Suppressor macrophage (primary cell): ENCODE measurements at places on chromosomes 12 and 14.

DNA sequence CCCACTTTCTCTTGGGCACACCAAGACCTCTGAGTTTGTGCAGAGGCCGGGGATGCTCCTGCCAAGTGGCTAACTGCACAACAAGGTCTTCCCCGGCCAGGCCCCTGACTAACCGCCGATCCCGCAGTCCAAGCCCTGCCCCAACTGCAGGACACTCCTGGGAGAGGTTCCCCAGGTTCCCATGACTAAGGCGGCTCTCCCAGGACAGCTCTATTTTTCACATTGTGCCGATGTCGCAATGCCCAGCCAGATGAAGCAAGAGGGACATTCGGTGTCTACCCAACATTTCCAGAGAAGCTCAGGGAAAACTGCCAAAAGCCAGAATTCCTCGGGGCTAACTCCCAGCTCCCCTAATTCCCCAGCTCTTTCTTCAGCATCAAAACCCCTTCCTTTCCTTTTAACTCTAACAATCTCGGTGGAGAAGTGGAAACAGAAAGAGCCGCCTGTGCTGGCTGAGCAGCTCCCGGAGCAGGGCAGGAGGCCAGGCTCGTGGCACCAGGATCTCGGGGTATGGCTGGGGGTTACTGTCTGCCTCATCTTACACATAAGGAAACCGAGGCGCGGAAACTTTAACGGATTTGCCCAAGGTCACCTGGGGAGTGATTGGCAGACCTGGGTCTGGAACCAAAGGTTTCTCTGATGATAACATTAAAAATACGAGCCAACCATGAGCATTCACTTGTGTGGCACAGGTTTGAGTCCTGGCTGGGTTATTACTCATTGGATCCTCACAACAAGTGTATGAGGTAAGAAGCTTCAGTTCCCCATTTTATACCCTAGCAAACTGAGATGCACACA is 318.2 kb downstream of the BCL11B start:
- DNase-seq: peak; percentile 62

- DNase-seq: no peak
Observed at GRCh38 chr14:52974406-52974805, 23.6 kb upstream of the FERMT2 start.

- peak; percentile 87 for DNase-seq
Observed at GRCh38 chr12:93139028-93139665, 210.1 kb upstream of the EEA1 start.

- DNase-seq: no peak
Observed at GRCh38 chr12:66115071-66115600, 15.4 kb downstream of the LLPH start.

DNA sequence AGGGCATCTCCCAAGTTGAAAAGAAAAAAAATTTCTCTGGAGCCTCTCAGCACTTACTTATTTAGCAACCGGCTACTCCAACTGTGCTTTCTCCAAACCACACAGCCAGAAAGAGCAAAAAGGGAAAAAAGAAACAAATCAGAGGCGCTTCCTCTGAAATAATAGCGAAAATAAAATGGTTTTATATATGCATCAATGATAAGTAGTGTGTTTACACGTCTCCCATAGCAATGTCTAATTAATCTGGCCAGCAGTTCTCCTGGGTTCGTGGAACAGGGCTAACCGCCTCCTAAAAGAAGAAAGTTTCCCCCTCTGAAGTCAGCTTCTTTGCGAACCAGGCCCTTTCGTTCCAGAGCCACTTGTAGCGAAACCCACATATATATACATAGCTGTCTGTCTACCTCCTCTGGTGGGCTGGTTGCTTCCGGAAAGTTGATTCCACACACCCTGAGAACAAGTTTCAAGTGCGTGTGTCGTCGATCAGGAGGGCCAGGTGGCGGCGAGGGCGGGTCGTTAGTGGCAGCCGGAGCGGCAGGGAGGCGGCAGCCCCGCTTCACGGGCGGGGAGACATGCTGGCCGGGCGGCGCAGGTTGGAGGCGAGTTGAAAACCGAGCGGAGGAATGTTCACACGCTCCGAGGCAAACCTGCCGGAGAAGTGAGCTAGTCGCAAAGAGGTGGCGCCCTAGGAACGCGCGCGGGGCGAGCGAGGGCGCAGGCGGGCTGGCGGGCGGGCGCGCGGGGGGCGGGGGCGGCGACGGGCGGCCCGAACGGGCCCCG is 2.7 kb downstream of the PTHLH start:
- peak; percentile 1 for DNase-seq

GRCh38 chr14:69711065-69711464 is 55.9 kb upstream of the SRSF5 start:
- no peak for DNase-seq

DNA sequence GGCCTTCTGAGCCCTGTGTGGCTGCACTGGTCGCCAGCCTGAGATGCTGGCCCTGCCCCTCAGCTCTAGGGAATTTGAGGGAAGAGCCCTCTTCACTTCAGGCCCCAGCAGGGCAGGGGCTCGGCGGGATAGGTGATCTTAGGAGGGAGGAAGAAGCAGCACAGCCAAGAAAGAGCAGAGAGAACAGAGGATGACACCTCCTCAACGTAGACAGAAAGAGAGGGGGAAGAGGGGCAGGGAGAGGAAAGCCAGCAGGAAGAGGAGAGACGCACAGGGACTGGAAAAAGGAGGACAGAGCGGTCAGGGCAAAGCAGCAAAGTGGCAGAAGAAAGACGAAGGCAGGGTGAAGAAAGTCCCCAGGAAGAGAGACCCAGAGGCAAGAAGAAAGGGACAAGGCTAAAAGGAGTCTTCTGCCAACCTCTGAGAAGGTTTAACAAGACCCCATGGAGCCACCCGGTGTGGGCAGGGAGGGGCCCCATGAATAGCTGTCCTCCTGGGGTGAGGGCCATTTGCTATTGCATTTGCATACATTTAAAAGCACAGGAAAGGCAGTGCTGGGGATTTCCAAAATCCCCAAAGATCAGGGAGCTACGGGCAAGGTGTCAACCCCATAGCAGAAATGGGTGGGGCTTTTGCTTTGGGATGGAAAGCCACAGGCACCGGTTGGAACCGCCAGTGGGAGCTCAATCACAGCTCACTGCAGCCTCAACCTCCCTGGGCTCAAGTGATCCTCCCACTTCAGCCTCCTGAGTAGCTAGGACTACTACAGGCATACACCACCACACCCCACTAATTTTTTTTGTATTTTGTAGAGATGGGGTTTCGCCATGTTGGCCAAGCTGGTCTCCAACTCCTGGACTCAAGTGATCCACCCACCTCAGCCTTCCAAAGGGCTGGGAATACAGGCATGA is 22.7 kb downstream of the CMKLR1 start:
- no peak for DNase-seq

GRCh38 chr12:10397296-10397695 is 7.5 kb upstream of the KLRK1 start:
- no peak for DNase-seq

GRCh38 chr14:65065719-65066118 is 36.6 kb downstream of the MAX start:
- no peak for DNase-seq

GRCh38 chr12:98788396-98788795 is 143.3 kb downstream of the APAF1 start:
- no peak for DNase-seq

GRCh38 chr14:84298663-84299195 is 1231.2 kb upstream of the FLRT2 start:
- no peak for DNase-seq

DNA sequence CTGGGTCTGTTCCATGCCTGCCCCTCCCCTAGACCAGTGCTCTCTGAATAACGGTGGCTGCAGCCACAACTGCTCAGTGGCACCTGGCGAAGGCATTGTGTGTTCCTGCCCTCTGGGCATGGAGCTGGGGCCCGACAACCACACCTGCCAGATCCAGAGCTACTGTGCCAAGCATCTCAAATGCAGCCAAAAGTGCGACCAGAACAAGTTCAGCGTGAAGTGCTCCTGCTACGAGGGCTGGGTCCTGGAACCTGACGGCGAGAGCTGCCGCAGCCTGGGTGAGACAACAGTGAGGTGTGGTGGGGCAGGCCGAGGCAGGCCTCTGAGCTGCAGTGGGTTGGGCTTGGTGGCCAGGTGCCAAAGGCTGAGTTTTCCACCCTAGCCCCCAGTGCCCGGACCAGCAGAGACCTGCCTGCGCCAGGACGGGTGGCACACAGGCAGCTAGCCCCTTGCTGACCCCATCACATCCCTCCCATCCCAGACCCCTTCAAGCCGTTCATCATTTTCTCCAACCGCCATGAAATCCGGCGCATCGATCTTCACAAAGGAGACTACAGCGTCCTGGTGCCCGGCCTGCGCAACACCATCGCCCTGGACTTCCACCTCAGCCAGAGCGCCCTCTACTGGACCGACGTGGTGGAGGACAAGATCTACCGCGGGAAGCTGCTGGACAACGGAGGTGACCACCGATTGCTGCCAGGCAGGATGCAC is 28.2 kb upstream of the LRP1-AS start:
- peak; percentile 90 for DNase-seq

- no peak for DNase-seq
Observed at GRCh38 chr14:75094896-75095295, 25.5 kb downstream of the ZC2HC1C start.

- DNase-seq: no peak
Observed at GRCh38 chr14:36718216-36718615, 56.6 kb downstream of the PAX9 start.

DNA sequence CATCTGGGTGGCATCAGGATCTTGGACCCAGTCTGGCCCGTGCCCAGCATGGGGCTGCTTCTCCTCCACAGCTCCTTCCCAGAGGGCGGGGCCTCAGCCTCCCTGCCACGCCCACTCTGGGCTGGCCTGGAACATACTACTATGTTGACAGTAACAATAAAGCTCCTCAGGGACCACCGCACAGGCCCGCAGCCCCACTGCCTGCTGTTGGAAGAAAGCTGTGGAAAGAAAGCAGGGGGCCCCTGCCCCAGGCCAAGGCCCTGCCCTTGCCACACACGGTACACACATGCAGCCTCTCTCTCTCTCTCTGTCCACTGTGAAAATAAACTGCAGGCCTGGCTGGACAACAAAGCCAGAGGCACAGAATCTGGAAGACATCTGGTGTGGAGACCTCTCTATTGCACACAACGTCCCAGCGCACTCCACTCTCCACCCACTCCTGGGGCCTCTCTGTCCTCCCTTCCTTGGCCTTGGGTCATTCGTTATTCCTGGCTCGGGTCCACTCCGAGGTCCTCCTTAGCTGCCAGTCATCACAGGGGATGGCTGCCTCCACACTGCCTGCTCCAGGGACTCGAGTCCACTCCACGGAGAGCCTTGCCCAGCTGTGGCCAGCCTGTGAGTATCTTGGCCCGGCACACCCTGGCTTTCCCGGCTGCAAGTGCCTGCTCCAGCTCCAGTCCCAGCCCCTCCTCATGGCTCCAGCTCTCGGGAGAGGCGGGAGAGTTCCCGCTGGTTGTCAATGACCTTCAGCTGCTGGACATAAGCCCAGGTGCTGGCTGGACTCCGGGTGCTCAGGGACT is 11.8 kb upstream of the ENDOU start:
- no peak for DNase-seq

GRCh38 chr14:95522556-95522955 is 6.1 kb upstream of the SYNE3 start:
- peak; percentile 57 for DNase-seq

- DNase-seq: no peak
Observed at GRCh38 chr12:24600551-24600950, 348.4 kb downstream of the BCAT1 start.

GRCh38 chr12:64782191-64782876 is 23.1 kb upstream of the GNS start:
- peak; percentile 86 for DNase-seq

DNA sequence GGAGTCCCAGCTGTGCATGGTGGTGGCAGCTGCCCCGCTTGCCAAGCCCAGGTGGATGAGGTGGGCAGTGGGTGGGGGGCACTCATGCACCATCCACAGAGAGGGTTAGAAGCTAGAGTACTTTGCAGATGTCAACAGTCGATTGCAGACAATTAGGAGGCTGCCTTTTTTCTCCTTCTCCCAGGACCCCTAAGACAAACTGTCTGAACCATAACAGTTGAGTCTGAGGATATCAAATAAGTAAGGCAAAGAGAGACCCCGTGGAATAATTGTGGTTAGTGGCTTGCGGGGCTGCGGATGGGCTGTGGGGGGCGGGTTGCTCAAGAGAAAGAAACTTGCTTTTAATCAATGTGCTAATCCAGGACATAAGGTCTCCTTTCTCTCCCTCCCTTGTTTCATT is 926.2 kb downstream of the VRK1 start:
- DNase-seq: no peak

- no peak for DNase-seq
Observed at GRCh38 chr12:8905546-8905945, 8.8 kb upstream of the PHC1 start.

GRCh38 chr12:49696723-49697122 is 10.5 kb downstream of the FMNL3 start:
- DNase-seq: no peak

DNA sequence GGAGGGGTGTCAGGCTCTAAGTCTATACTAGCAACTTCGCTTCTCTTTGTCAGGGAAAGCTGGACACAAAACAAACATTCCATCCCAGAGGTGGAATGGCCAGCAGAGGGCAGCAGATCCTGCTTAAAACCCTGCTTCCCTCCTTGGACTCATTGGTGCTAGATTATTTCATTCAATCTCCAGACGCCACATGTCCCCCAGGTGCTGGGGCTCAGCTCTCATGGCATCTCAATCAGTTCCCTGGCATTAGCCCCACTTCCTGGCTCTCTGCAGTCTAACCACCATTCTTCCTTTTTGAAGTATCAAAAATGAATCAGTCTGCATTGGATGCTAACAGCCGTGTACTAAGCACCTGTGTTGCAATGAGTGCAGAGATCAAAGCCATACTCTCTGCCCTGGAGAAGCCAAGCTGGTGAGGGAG is 8.1 kb upstream of the PPP1R1A start:
- peak; percentile 81 for DNase-seq

GRCh38 chr12:56633468-56634241 is 3.5 kb upstream of the BAZ2A start:
- DNase-seq: no peak

DNA sequence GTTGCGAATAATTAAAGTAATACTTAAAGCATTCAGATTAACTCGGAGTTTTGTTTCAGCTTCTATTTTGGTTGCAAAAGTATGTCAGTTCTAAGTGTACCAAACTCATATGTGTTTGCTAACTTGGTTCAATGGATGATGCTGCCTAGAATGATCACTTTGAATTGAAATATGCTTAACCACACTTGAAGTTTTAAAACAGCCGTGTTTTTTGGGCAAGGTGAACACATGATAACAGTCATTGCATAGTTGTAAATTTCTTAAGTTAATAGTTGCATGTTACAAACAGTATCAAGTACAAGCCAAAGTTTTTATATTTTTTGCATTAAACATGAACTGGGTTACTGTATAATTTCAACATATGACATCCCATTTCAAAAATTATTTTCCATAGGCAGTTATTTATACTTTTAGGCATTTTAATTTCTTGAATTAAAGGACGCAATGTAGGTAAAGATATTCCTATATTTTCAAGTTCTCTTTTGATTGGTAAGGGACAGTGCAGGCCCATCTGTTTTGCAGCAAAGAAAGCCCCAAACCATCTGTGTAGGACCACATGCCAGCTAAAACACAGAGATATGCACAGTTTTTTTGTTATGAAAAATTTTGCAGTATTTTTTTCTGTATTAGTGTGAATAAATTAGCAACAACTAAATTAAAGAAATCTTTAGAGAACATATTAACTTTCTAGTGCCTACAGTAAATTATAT is 575.5 kb downstream of the PRKD1 start:
- no peak for DNase-seq
